Uterine smooth muscle cell (primary cell): ENCODE measurements at places on chromosomes 13 and 19. TPM values are rescaled to one million over a fixed set of nuclear protein-coding genes. Genes with fewer than 3 reads are reported as not detected.

Gene RASGRP4
- total RNA-seq = not detected in 2 replicates

Gene GFY
- total RNA-seq = 0.11 TPM in 1 of 2 replicates, not detected in the other

Gene CGB3
- not detected in 2 replicates for total RNA-seq

Gene CD37
- total RNA-seq = 0.12 TPM in 1 of 2 replicates, not detected in the other

Gene PRR12
- 2.4 and 3.1 TPM in 2 replicates for total RNA-seq

Gene KEAP1
- 77.9 and 93.1 TPM in 2 replicates for total RNA-seq

Gene VAV1
- not detected in 2 replicates for total RNA-seq

Gene OR7C1
- total RNA-seq = not detected in 2 replicates

Gene COMP
- 0.11 and 1.1 TPM in 2 replicates for total RNA-seq

Gene ZNF723
- total RNA-seq = under 0.01 TPM in 1 of 2 replicates, not detected in the other

Gene OLFM4
- 0.12 TPM in 1 of 2 replicates, not detected in the other for total RNA-seq

Gene ZNF816
- total RNA-seq = 8.0 and 13.6 TPM in 2 replicates
